ENCODE measurements at places on chromosomes 7 and 10.

DNA sequence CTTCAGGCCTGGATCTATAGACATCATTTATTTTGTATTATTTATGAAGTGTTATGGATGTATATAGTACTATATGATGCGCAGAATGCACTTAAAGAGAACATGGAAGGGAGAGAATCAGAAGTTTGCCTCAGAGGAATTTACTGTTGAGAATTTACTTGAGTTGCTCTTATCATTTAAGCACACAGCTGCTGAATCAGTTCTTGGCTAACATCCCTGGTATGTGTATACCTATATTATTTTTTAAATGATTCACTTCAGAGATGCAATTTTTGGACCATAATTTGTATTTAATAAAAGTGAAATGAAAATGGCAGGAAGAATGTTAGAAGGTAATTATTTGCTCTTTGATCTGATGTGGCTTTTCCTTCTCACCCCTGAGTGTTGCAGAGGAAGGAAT is 191.6 kb downstream of the BICC1 start:
- DNase-seq, result no peak

DNA sequence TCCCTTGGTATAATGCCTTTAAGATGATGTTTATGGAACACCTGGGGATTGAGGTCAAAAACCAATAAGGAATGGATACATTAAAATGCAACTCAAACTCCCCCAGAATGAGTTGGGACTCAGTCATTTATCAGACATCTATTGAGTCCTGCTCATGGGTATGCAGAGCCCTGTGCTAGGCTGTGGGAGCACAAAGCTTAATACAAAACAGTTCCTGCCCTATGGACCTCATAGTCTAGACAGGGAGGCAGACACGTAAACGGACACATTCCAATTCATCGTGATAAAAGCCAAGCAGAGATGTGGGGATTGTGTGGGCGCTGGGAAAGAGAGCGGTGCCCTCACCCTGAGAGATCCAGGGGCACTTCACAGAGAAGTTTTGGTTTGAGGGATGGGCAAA is 181.7 kb downstream of the PTEN start:
- DNase-seq, result no peak

- DNase-seq, result no peak
Observed at GRCh38 chr10:116850058-116850611, 836 bp downstream of the ENO4 start.

DNA sequence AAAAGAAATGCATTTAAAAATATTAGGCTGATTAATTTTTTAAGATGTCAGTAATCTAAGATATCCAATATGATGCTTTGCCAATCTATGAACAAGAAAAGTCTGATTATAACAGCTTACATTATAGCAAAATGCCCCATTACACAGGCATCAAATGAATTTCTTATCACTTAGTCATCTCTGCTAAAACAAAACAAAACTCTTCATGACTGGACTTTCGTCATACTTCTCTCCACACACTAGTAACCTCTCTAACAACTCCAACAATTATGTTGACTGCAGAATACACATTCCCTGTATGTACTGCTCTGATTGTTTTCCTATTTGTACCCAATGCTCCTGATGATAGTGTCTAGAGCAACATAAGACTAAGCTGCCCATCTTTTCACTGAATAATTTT is 3.8 kb upstream of the MKI67 start:
- no peak for DNase-seq

DNA sequence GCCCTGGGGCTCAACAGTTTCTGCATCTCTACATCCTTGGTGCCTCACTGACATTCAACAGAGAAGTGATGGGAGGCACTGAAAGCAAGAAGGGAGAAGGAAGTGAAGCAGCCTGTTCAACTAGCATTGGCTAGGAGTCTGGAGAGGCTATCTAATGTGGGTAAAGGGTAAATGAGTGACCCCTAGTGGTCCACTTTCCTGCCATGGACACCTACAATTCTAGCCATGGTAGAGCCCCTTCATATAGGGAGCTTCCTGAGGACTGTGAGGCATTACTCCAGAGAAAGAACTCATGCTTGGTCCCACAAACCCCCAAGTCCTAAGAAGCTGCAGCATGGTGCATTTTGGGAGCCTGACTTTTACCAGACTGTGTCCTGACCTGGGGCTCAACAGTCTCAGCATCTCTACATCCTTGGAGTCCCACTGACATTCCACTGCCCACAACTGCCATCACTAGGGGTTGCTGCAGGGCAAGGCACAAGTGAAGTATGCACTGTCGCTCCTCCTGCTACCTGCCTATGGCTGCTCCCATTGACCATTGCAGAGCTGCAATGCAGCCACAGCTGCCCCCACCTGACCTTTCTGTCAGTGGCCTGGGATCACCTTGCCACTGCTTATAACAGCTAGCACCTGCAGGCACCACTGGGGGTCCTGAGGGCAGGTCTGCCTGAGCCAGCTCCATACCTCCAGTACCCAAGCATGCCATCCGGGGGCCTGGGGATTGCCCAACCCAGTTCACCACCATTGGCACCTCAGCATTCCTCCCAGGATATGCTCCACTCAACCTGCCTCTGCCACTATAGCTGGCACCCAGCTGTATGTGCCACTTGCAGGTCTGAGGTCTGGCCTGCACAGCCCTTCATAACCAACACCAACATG is 44.1 kb upstream of the CDK6 start:
- no peak for DNase-seq

GRCh38 chr7:46191776-46192175 is 270.7 kb upstream of the IGFBP3 start:
- no peak for DNase-seq

DNA sequence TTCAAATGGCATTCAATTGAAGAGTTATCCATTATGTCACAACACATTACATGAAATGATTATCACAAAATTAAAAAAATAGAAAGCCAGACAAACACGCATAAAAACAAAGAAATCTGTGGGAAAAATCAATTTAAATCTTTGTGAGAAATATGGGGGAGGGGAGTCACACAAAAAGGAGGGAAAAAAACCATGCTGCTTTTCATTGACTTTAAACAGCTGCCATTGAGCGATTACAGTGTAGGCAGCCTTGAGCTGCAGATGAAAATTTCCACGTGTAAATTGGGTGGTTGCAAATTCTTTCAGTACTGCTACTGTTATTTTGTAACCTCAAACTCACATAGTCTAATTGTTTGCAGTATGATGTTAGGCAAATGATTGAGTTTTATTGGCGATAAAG is 889.9 kb upstream of the PHF14 start:
- no peak for DNase-seq

DNA sequence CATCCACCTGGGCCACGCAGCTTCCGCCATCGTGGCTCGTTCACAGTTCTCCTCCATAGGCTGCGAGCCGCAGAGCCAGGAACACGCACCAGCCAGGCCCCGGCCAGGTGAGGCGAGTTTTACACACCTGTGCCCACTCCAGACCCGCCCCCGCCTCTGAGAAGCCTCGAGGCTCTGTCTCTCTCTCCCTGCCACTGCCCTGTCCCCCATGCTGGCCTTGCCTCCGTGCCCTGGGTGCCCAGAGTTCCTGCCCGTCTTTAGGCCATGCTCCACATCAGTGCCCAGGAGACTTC is 142.2 kb downstream of the SLIT1 start:
- DNase-seq, result no peak

DNA sequence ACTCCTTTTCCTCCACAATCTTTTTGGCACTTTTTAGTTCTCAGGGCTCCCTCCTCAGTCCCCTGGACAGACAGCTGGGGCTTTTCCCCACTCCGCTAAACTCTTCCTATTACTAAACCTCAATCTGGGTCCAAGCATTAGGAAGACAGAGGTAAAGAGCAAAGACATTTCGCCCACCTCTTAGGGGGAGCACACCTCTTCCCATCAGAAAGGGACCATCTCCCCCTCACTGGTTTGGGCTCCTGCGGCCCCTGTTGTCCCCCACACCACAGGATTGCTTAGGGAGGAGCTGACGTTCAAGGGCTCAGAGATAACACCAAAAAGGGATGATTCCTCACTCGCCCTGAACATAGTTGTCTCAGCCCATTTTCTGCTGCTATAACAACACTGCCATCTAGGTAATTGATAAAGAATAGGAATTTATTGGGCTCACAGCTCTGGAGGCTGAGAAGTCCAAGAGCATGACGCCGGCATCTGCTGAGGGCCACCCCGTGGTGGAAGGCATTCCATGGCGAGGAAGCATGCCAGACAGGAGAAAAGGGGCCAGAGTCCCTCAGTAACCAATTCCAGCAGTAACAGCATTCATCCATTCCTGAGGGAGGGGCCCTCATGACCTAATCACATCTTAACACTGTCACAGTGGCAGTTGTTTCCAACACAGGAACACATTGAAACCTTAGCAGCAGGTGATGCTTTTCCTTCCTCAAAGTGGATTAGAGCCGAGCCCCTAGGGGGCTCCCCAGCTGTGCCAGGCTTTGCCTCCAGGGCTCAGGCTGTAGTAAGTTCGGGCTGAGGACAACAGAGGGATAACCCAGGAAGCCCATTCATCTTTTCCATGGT is 209.6 kb downstream of the EBF3 start:
- DNase-seq, result no peak

GRCh38 chr7:140653319-140654108 is 12.9 kb upstream of the DENND2A start:
- peak; percentile 39 for DNase-seq

GRCh38 chr7:104855861-104856260 is 158.1 kb upstream of the KMT2E start:
- DNase-seq, result no peak

DNA sequence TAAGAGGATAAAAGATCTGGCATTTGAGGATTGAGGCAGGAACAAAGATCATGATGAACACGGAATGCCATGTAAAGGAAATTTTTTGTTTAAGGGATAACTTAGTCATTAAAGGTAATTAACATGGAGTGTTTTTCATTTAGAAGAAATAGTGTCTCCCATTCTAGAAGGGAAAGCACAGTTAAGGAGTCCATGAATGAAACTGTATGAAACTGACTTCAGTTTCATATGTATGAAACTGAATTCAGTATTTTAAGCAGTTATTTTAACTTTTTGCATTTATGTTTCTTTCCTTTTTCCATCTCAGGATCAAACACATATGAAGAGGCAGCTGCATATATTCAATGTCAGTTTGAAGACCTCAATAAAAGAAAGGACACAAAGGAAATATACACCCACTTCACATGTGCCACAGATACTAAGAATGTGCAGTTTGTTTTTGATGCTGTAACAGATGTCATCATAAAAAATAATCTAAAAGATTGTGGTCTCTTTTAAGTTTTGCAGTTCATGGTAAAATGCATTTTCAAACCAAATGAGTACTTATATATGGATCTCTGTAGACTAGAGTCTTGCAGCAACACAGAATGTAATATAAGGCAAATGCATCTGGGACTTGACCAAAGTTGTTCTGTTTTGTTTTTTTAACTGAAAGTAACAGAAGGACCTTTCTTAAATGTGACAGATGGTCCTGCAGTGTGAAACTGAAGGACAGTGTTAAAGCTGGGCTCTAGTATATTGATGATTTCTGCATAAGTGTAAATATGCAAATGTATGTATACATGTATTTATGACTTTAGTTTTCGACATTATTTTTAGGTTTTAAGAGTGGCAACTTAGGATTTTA is 82.6 kb downstream of the GNAI1 start:
- no peak for DNase-seq

GRCh38 chr10:79197558-79197957 is 128.8 kb downstream of the ZMIZ1 start:
- DNase-seq, result no peak

DNA sequence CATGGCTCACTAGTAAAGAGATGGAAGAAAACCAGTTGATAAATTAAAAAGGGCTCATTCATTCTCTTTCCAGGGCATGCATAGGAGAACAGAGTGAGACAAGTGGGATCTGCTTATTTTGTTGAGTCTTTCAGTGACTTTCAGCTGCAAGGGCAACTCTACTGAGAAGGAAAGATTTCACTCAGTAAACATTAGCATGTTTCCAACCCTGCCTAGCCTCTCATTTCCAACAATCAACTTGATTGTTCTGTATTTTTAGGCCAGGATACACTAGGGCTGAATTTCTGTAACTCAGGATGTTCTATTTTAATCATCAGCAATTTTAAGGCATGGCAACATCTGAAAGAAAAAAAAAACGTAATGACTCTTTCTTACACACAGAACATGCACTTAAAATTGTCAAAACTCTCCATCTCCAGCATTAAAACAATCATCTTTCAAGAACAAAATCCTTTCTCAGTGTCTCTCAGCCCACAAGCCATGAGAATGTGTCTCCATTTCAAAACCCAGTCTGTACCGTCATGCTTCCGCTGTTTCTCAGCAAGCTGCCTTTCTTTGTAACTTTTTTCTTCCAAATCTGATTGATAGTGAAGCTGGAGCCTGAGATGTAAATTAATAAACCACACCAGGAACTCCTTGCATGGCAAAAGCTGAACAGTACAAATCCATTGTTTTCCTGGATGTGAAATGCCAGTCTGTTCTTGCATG is 147.2 kb upstream of the KLF14 start:
- peak; percentile 35 for DNase-seq

- DNase-seq, result no peak
Observed at GRCh38 chr7:138075350-138075749, 909 bp upstream of the AKR1D1 start.

- DNase-seq, result no peak
Observed at GRCh38 chr10:35451151-35452016, 115.1 kb downstream of the CCNY start.

- DNase-seq, result no peak
Observed at GRCh38 chr10:5546891-5547680, 22.3 kb downstream of the CALML3 start.

DNA sequence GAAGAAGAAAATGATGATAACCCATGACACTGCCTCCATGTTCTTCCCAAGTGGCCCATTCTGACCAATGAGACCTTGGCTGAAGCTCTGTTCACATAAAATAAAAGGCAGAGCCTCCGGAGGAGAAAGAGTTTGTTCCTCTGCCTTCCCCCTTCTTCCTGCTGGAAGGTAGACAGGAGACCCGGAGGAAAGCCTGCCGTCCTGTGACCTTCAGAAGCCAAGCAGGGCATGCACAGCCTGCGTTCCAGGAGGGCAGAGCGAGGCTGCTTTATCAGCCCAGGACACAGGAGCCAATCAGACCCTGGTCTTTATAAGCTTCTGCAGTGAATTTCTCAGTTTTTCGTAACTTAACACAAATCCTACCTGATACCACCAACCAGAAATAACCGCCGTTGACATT is 8.6 kb upstream of the GRID1 start:
- no peak for DNase-seq
